ENCODE measurements at places on chromosomes 16 and 17. TPM values are rescaled to one million over a fixed set of nuclear protein-coding genes. Genes with fewer than 3 reads are reported as not detected.

GRCh38 chr17:70976447-70976846, 807.1 kb downstream of the KCNJ2 start:
- DNase-seq, result no peak

BEAN1 gene
- total RNA-seq, result not detected

GRCh38 chr17:76278952-76279741, 14.0 kb downstream of the UBALD2 start:
- peak; percentile 94 for DNase-seq

CCL17 gene
- total RNA-seq, result not detected

DNA sequence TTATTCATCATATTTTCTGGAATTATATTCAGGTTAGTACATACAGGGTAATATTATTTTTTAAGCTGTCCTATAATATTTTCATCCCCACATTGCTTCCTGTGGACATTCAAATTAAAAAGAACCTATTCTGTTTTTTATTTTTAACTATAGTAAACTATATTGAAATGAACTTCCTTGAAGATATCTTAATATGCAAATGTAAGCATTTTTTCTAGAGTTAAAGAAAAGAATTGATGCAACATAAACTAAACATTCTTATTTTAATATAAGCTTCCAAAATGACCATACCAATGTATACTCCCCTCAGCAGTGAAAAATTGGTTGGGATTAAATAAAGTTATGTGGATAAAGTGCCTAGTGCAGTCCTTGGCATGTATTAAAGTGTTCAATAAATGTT, 416.6 kb downstream of the KIF2B start:
- DNase-seq, result no peak
